ENCODE measurements at places on chromosomes 2 and 18. TPM values are rescaled to one million over a fixed set of nuclear protein-coding genes. Genes with fewer than 3 reads are reported as not detected.

The TWIST2 gene
- polyA plus RNA-seq = not detected

The CCT7 gene
- 384 TPM for polyA plus RNA-seq

The ERICH2 gene
- 2.9 TPM for polyA plus RNA-seq

The FAM237A gene
- not detected for polyA plus RNA-seq

The L3MBTL4 gene
- 9.3 TPM for polyA plus RNA-seq

The ESPNL gene
- polyA plus RNA-seq = 3.7 TPM

The ST8SIA3 gene
- polyA plus RNA-seq = not detected

The SPP2 gene
- not detected for polyA plus RNA-seq

The RAPH1 gene
- polyA plus RNA-seq = 3.1 TPM

The CXCR4 gene
- 1.1 TPM for polyA plus RNA-seq

The NEURL3 gene
- polyA plus RNA-seq = not detected

The RAB6C gene
- not detected for polyA plus RNA-seq

The UGT1A8 gene
- polyA plus RNA-seq = not detected

The TRABD2A gene
- polyA plus RNA-seq = not detected

The AMER3 gene
- 0.26 TPM for polyA plus RNA-seq

The IRS1 gene
- 4.1 TPM for polyA plus RNA-seq

The TTN gene
- polyA plus RNA-seq = 1,208 TPM
